ENCODE measurements at places on chromosomes 4 and X.
A peak's percentile ranks its signal among the peaks of the same experiment; 100 is the strongest.

- no peak for DNase-seq
Observed at GRCh38 chr4:42615131-42615763, 41.7 kb downstream of the ATP8A1 start.

GRCh38 chrX:11460347-11460746 lies 167.1 kb downstream of the AMELX start:
- no peak for DNase-seq

DNA sequence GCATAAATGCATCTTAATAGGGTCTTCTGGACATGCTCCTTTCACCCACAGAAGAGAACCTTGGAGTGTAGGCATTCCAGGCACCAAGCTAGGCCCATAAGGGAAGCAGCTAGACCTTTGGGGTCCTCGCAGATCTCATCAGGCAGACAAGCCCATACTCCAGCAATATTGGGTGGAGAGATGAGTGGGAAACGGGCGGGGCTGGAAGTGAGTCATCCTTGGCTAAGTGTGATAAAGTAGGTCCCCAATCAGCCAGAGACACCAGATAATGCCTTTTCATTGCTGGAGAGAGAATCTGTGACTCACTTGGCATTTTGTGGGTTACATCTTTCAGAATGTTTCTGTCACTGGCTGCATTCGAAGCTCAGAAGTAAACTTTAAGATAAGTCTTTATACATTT lies 133.3 kb upstream of the MBNL3 start:
- peak; percentile 38 for DNase-seq

DNA sequence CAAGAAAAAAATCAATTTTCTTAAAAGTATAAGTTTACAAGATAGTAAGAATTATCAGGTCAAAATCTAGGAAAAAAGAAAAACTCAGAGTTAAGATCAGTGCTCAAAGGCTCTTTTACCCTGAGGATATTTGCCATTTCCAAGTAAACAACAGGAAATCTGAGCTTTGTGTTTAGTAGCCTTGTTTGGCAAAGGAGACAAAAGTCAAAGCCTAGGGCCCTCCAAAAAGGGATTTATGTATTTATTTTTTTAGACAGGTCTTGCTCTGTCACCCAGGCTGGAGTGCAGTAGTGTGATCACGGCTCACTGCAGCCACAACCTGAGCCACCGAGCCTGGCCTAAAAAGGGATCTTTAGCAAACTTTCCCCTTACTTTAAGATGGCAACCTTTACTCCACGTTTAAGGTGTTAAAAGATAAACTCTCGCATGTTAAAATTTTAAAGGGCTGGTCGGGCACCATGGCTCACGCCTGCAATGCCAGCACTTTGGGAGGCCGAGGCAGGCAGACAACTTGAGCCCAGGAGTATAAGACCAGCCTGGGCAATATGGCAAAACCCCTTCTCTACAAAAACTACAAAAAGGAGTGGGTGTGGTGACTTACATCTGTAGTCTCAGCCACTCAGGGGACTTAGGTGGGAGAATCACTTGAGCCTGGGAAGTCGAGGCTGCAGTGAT lies 21.3 kb upstream of the OPHN1 start:
- no peak for DNase-seq

DNA sequence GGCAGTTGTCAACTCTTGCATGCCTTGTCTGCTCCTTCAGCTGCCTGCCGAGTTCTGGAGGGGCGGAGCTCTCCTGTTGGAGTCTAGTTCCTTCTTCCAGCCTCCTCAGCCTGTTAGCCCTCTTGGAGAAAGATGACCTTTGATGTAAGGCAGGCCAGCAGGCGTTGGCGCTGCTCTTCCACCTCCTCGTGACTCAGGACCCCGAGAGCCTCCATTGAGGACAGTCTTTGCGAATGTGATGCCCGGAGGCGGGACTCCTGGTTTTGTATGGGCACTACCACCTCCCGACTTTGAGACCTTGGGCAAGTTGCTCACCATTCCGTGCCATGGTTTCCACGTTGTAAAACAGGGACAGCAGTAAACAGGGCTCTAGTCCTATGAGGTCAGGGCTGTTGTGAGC lies 108.3 kb downstream of the TENM3 start:
- DNase-seq = no peak

DNA sequence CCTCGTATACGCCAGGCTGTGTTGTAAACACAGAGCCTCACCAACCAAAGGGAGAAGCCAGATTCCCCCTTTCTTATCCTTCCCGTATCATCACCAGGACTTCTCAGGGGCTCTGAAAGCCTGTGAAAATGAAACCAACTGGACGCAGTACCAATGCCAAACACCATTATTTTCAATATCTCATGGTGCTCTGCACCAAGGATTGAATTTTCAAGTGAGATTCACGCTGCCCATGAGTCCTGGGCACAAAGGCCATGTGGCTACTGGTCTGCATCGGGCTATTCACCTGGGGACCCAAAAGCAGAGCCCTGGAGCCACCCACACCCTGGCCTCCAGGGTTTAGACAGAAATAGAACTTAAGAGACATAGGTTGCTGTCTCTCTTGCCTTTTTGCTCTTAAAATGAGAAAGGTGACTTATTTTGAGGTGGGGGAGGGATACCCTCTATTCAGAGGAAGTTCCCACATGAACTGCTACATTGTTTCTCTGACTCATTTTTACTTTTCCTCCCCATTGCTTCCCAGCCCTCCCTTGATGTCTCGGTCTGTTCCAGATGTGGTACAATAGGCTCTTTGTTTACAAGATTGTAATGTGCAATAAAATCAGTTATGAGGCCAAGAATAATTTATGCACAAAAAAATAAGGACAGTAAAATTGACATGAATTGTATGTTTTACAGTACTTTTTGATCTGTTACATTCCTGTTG lies 55.4 kb downstream of the MAML3 start:
- peak; percentile 23 for DNase-seq

GRCh38 chrX:67523002-67523681 lies 20.7 kb upstream of the AR start:
- DNase-seq = no peak

GRCh38 chr4:119314356-119314755 lies 7.6 kb downstream of the FABP2 start:
- DNase-seq = peak; percentile 45

GRCh38 chrX:46670316-46670715 lies 88.6 kb downstream of the SLC9A7 start:
- DNase-seq = no peak

- DNase-seq = no peak
Observed at GRCh38 chr4:16783119-16783518, 115.3 kb downstream of the LDB2 start.

- peak; percentile 63 for DNase-seq
Observed at GRCh38 chr4:7651461-7651921, 216.8 kb upstream of the PSAPL1 start.

DNA sequence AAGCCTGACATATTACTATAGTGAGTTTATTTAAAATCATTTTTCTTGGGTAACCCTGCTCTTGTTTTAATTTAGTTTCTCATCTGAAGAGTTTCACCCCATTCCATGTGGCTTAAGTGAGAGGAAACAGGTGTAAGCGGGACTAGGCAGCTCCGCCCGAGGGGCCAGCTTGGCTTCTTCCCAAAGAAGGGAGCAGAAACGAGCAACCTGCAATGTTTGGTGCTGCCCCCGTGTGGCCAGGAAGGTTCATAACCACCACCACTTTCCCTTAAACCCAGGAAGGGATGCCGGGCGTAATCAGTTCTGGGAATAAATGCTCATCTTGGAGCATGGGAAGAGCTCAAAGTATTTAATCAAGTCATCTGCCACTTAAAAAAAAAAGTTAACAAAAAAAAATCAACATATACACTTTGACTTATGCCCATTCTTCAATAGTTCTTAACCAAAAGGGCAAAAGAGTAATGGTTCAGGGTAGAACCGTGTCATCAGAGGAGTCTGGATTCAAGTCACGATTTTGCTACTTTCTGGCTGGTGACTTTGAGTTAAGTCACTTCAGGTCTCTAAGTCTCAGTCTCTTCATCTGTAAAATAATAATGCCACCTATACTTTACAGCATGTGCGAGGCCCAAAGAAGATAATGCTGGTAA lies 147.9 kb downstream of the NSUN7 start:
- peak; percentile 70 for DNase-seq

DNA sequence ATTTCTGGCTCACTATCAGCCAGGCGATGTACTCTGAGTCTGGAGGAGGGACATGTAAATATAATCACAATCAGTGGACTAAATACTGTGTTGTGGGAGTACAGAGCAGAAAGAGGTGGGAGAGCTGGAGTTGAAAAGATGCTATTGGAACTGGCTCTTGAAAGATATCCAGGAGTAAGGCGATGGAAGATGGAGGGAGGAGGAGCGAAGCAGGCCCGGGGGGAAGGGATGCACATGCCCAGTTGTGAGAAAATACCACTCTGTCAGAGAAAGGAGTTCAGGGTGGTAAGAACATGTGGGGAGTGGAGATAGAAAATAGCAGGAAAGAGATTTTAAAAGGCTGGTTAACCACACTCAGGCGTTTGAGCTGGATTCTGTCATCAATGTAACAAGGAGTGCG lies 216.9 kb upstream of the ETNPPL start:
- DNase-seq = no peak

GRCh38 chrX:9308426-9308825 lies 156.4 kb upstream of the TBL1X start:
- DNase-seq = no peak

- DNase-seq = no peak
Observed at GRCh38 chr4:115865736-115866135, 752.3 kb upstream of the NDST4 start.

DNA sequence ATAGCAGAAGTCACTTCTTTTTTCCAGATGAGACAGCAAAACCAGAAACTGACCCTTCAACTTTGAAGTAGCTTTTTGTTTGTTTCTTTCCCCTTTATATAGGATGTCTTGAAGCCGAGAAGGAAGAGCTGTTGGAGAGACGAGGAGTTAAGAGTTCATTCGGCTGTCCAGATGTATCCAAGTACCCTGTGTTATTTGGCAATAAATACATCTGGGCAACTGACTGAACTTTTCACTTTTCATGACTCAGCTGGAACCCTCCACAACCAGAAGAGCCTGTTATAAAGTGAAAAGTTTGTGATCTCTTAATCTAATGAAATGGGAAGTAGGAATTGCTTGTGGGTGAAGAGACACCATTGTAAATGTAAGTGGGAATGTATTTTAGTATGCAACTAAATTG lies 131.2 kb downstream of the HTR2C start:
- no peak for DNase-seq

GRCh38 chrX:34559325-34559724 lies 97.8 kb downstream of the TMEM47 start:
- DNase-seq = peak; percentile 38

DNA sequence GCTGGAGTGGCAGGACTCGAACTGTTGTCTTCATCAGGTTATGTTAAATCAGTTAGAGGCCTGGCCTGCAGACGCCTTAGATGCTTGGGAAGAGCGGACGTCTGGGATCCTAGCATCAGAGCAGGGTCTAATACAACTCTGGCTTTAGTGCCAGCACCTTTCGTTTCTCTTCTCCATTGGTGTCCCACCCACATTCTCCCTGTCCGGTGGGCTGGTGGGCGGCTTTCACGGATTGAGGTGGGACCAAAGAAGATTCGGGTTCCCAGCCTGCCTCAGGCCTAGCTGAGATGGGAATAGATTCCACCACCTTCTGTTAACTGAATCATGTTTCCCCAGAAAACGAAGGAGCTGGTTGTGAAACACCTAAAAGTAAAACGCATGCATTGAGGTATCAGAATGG lies 939 bp downstream of the PDK3 start:
- no peak for DNase-seq

DNA sequence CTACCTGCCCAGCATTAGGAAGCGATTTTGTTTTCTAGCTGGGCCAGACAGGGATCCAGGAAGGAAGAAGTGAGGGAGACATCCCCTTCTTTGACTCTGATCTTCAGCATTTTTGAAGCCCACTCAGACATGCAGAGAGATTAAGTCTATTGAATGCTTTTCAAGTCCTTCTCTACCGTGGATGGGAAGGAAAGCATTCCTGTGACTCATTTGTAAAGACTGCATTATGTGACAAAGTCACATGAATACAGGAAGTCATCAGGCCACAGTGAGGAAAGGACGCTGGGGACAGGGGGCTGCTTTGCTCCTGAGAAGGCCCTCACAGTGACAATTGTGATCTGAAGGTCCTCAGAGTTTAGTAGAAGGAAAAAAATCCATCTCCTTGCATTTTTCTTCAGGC lies 67.4 kb upstream of the GBA3 start:
- peak; percentile 5 for DNase-seq

- DNase-seq = no peak
Observed at GRCh38 chrX:120137439-120137838, 21.0 kb upstream of the RHOXF2 start.

DNA sequence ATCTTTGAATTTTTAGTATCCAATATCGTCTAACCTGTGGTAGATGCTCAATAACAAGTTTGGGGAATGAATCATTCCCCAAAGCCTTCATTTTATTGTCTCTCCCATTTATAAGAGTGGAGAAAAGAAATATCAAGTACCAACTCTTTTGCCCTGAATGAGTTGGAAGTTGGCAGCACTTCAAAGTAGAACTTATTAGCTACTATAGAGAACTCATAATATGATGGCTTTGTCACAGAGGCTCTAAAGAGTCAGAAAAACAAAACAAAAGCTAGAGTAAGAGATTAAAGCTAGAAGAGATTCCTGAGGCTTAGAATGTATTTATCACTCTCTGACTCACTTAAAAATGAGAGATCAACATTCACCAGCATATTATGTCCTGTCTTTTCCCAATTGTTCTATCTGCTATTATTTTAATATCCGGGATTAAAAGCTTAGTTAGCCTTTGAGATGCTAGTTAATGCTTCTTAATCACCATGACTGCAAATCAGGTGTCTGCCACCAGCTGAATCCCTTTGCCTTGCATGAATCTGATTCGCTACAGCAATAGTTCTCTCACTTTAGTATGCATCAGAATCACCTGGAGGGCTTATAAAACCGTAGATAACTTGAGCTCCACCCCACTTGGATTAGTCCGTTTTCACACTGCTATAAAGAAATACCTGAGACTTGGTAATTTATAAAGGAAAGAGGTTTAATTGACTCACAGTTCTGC lies 77.9 kb downstream of the PALLD start:
- DNase-seq = peak; percentile 71
